CD4-positive, alpha-beta T cell (primary cell): ENCODE measurements at places on chromosomes 2 and 18. TPM values are rescaled to one million over a fixed set of nuclear protein-coding genes. Genes with fewer than 3 reads are reported as not detected.

GRCh38 chr2:161123531-161124030 is 36.6 kb upstream of the TANK start:
- no peak for DNase-seq

The ZNF513 gene
- total RNA-seq = 22.9 TPM

DNA sequence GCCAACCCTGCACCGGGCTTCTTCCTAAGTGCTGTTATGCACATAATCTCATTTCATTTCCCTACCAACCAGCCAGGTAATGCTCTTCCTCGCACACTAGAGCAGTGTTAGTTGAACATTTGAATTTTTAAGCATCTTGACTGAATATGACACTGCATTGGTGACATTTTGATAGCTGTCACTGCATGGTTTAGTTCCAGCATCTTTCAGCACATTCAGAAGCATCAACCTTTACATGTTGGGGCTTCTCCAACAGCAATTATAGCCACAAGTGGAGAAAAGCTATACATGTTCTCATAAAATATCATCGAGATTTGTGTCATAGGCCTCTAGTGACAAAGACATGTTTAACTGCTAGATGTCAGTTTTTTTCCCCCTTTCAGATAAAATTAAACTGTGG is 230.1 kb upstream of the FOSL2 start:
- DNase-seq = no peak

The SNTG2 gene
- 1.1 TPM for total RNA-seq

GRCh38 chr2:85353876-85354285 is 447 bp downstream of the RETSAT start:
- no peak for DNase-seq

- DNase-seq = no peak
These were observed 92.3 kb downstream of the CTAGE1 start for GRCh38 chr18:22325396-22325795.

The C2orf81 gene
- total RNA-seq = 3.4 TPM

DNA sequence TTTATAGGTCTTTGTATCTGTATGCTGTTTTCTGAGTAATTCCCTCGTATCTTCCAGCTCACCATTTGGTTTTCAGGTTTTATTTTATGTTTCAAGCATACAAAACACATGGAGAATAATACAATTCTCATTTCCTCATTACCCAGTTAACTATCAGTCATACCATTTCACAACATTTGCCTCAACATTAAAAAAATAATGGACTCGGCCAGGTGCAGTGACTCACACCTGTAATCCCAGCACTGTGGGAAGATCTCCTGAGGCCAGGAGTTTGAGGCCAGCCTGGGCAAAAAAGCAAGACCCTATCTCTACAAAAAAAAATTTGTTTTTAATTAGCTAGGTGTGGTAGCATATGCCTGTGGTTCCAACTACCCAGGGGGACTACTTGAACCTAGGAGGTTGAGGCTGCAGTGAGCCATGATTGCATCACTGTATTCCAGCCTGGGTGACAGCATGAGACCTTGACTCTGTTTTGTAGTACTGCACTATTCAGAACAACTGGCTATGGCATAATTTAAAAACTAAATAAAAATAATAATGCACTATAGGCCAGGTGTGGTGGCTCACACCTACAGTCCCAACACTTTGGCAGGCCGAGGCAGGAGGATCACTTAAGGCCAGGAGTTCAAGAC is 20.3 kb downstream of the NPC1 start:
- no peak for DNase-seq
